ENCODE measurements at places on chromosomes 11 and 22. TPM values are rescaled to one million over a fixed set of nuclear protein-coding genes. Genes with fewer than 3 reads are reported as not detected.

DNA sequence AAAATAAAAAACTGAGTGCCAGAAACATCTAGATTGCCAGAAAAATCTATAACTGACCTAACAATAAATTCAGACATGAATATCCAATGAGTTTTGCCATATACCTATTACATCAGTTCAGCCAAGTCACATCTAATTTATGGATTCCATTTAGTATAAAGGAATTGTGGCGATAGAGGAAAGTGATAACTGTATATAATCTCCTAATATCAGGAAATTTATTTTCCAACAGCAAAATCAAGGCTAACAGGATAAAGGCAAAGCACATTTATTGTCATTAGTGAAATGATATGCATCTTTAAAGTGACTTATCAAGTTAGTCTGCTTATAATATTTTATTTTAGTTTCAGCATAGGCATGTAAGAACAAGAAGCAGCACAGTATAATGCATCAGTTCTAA, 298.2 kb upstream of the PITPNB start:
- DNase-seq = no peak
- H3K27ac ChIP-seq = no peak overlapping the region
- H3K4me1 ChIP-seq = no peaks in the 10 kb centered on the region

DNA sequence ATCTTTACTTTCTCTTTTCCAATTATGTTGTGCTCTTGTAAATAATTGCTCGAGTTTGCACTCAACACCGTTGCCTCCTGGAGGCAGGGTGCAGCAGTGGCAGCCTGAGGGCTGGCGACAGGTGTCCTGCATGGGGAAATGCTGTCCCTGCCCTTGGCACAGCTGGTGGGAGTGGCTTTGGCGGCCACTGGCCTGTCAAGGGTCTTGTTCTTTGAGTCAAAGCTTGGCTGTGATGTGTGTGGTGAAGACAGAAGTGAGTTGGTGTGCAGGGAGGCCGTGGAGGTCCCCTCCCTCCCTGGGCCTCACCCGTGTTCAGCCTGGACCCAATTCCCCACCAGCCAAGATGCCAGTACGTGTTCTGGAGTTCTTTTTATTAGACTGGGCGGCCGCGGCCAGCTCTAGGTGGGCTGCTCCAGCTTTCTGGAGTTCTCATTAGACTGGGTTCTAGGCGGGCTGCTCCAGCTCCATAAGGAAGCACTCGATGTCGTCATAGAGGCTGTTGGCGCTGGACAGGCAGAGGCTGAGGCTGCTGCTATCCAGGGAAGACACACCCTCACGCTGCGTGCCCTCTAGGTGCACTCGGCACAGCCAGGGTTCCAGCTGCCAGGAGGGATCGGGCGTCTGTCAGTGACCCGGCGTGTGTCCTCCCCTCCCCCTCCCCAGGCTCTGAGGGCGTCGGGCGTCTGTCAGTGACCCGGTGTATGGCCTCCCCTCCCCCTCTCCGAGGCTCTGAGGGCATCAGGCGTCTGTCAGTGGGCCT, 3.4 kb downstream of the IRF7 start:
- H3K36me3 ChIP-seq = peaks cover 16% of the 10 kb centered on the region
- H3K27ac ChIP-seq = no peak overlapping the region
- H3K4me1 ChIP-seq = peaks cover 14% of the 10 kb centered on the region

APOL4 gene
- total RNA-seq = 0.13 TPM

ZNF215 gene
- 1.9 TPM for total RNA-seq
